Right hindlimb (tissue), 1 donor: ENCODE measurements at places on chromosomes 7 and 10.

DNA sequence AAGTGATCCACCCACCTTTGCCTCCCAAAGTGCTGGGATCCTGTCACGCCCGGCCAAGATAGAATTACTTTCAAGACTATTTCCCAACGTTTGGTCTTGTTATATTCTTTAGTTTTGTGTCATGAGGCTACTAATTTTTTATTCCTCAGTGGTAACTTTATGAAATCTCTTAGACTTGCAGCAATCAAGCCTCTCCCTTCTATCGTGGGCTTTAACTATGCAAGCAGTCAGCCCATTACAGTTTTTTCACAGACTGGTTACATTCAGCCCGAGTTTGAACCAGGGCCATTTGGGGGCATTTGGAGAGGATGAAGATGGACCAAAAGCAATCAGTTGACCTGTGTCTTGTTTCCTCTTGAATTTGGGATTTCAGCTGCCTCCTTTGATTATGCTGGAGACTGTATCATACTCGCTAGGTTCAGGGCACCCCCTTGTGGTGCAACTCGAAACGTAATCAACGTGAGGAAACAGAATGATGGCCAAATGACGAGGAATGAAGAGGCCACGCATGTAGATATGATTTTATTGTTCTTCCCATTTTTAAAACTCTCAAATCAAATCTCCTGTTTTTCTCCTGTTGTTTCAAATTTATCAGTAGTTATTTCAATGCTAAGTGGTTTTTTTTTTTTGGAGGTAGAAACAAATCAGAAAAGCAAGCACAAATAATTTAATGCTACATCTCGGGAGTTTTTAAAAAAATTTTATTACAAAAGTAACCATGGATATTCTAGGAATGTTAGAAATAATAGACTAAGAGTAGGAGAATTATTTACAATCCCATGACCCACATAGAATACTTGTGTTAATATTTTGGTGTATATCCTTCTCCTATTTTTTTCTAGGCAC, 151.6 kb downstream of the KIAA1217 start:
- DNase-seq = peak; percentile 81

GRCh38 chr10:29982997-29983648, 76.3 kb downstream of the JCAD start:
- no peak for DNase-seq

DNA sequence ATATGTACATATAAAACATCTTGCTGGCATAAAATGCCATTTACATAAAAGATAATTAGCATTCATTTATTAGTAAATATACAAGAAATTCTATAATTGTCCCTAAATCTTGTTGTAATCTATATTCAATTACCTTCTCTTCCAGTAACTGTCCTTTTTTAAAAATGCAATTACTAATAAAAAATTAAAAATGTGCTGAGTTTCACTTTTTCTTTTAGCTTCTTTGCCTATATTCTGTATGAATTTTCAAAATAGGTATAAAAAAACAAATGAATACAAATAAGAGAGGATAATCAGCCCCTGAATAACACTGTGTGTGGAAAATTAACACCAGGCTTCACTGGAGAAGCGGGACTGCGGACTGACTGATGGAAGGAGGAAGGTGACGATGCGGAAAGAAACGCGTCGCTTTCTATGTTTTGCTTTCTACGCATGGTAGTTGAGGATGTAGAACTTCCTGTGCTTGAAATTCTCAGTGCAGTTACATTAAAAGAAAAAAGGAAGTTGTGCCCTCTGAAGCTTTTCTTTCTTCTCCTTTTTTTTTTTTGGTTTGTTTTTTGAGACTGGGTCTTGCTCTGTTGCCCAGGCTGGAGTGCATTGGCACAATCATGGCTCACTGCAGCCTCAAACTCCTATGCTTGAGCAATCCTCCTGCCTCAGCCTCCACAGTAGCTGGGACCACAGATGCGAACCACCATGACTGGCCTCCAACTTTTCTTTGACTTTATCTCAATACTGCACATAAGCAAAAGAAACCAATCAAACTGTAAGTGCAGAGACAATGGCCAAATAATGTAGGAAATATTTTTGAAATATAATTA, 7.4 kb upstream of the ZMYND11 start:
- no peak for DNase-seq

- no peak for DNase-seq
These were observed 30.8 kb downstream of the ZNF12 start for GRCh38 chr7:6675807-6676405.

- no peak for DNase-seq
These were observed 20.4 kb upstream of the INPP5F start for GRCh38 chr10:119705434-119705831.

GRCh38 chr10:2173327-2173726, 436.0 kb upstream of the ADARB2 start:
- DNase-seq = peak; percentile 19

DNA sequence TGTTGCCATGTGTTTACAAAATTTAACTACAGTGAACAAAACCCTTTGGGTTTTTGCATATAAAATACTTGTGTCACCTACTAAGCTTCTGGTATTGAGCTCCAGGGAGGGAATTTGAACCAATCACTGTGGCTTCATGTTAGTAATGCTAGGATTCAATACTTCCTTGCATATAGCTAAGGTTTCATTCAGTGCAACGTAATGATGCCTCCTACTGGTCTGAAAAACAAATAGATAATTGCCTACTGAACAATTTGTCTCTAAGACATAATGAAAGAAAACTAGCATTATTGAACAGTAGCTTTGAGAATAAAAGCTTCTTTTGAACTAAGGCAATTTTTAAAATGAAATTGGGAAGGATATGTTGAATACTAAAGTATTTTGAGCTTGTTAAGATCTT, 244.4 kb downstream of the ZWINT start:
- no peak for DNase-seq

DNA sequence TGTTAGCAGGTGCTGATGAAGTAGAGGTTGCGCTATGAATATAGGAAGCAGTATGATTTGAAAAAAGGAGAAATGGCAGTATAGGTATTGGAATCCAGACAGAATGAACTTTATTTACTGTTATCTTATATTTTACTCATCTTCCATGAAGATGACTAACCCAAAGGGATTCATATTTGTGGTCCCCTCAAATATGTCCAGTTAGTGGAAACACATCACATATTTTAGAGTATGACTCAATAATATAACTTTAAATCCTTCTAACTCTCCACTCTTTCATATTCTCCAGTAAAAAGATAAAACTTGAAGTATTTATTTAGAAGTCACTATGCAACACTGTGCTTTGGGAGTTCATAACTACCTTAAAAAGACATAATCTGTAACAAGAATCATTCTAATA, 286.5 kb upstream of the LRRTM3 start:
- DNase-seq = no peak

DNA sequence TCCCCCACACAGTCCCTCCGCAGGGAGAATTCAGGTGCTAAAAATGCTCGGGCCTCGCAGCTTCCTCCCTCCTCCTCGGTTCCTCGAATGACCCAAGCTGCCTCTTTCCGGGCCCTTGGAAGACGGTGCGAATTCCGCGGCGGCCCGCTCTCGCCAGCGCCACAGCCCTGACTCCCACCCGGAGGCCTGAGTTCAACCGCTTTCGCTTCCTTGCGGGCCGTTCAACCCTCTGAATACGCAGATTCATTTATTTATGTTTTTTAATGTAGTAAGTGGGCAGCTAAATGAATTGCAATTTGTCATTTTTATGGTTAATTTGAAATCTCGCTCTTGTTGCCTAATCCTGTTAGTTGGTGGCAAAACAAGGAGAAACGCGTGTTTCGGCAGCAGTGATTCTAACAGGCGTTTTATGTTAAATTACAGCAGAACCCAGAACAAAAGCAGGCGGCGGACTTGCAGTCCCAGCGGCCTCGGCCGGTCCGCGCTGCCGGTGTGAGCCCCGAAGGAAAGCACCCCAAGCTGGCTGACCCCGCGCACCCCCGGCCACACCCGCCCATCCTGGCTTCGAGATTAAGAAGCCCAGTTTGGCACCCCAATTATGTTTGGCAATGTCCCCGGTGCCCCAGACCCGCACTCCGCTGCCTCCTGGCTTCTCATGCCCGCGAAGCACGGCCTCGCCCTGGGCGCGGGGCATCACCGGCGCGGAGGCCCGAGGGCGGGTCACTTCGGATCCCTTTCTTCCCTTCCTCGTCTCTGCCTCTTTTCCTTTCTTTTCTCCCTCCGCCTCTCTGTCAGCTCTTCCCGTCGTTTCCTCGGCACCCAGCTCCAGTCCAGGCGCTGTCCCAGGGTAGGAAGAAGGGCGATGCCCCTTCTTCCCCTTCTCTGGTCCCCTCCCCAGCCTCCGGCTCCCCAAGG, 75.9 kb downstream of the INSIG1 start:
- DNase-seq = no peak

GRCh38 chr10:74418285-74418872, 267.4 kb downstream of the ADK start:
- peak; percentile 44 for DNase-seq

GRCh38 chr7:1514995-1515401, 10.8 kb upstream of the INTS1 start:
- no peak for DNase-seq

DNA sequence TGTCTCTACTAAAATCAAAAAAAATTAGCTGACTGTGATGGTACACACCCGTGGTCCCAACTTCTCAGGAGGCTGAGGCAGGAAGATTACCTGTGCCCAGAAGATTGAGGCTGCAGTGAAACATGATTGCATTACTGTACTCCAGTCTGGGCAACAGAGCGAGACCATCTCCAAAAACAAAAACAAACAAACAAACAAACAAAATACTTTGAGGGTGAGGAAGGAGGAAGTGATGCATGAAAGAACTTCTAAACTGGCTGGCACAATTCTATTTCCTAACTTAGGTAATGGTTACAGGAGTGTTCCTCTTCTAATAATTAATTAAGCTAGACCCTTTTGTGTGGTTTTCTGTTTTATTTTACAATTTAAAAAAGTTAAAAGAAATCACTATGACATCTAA, 15.5 kb downstream of the WAPL start:
- no peak for DNase-seq

DNA sequence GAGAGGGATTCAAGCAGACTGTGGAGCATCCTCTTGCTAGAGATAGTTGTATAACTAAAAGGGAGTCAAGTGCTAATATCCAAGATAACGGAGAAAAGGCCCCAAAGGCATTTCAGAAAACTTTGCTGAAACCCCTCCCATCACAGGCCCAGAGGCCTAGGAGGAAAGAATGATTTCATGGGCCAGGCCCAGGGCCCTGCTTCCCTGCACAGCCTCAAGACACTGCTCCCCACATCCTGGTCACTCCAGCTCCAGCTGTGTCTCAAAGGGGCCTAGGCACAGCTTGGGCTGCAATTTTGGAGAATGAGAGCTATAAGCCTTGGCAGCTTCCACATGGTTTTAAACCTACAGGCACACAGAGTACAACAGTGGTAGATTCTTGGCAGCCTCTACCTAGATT, 85.6 kb downstream of the OR13A1 start:
- DNase-seq = no peak

DNA sequence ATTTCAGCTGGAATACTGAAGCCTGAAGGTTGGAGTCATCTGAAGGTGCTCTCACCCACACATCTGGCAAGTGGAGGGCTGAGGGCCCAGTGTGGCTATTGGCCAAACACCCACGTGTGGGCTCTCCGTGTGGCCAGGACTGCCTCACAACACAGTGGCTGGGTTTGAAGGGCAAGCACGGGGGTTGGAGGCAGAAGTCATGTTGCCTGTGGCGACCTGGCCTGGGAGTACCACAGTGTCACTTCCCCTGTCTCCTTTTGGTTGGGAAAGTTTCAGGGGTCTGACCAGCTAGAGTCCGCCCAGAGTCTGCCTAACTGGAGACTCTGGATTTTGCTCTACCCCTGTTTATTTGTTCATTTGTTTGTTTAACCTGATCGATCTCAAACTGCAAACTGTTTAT, 169.5 kb downstream of the DNAJB6 start:
- DNase-seq = no peak

GRCh38 chr10:83954193-83954799, 185.0 kb upstream of the GHITM start:
- no peak for DNase-seq

DNA sequence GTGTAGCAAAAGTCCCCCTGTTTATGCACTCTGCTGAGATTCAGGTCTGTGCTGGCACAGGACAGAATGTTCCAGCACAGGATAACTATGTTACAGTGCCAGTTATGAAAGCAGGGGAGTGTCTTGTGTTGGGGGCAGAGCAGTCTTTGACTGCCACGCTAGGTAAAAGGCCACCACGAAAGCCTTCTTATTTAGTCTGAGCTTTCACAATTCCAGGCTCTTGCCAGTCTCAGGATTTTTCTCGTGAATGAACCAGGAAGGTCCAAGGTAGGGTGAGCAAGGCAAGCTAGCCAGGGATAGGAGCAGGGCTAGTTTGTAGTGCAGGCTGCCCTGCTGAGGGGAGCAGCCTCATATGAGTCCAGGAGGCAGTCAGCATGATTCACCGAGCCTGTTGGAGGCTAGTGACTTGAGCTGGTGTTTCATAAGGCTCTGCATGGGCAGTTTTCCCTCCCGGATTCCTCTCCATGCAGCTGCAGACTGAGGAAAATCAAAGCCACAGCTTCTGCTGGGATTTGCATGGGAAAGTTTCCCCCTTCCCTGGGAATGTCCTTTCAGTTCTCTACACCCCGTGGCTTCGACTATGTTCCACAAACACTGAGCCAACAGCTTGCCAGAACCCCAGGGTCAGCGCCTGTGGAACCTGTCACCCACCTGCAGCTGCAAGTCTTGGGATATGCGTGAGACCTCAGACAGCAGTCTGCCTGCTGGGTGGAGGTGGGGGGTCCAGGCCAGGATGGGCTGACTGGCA, 112.3 kb downstream of the JCAD start:
- DNase-seq = peak; percentile 33

- DNase-seq = no peak
These were observed 20.2 kb upstream of the FRA10AC1 start for GRCh38 chr10:93722550-93722949.

- DNase-seq = no peak
These were observed 10.4 kb downstream of the ABLIM1 start for GRCh38 chr10:114647545-114648138.

DNA sequence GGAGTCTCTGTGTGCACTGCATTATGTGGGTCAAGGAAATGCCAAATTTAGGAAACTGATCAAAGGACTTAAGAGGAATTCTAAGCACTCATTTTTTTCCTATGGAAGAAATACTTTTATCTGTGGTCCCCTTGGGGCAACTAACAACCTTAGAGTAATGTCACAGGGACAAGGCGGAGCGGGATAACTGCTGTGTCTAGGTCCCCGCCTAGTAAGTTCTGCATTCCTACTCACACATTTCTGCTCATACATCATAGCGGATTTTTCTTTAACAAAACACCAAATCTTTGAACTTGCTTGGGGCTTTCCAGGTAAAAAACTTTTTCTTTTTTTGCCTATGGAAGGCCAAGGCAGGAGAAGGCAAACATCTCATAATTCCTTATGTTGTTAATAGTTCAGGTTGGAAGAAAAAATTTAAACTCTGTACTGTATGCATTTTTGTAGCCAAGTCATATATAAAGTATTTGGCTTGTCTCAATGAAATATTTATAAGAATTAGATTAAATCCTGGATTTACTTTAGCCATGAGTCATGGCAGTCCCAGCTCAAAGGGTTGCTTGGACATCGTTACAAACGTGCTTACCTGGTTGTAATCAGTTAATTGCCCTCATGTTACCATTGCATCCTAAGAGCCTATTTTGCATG, 285.0 kb downstream of the PHTF2 start:
- DNase-seq = no peak
